ENCODE measurements at places on chromosomes 7 and 10. TPM values are rescaled to one million over a fixed set of nuclear protein-coding genes. Genes with fewer than 3 reads are reported as not detected.

GRCh38 chr7:79709574-79710409 lies 256.3 kb upstream of the MAGI2 start:
- no peak for DNase-seq

CLRN3 gene
- not detected for total RNA-seq

- DNase-seq: peak; percentile 81
These were observed 3.0 kb downstream of the IRF5 start for GRCh38 chr7:128940494-128941322.

ANKMY2 gene
- total RNA-seq: 21.5 TPM

GRCh38 chr10:56316603-56317002 lies 44.5 kb downstream of the ZWINT start:
- DNase-seq: no peak

DNA sequence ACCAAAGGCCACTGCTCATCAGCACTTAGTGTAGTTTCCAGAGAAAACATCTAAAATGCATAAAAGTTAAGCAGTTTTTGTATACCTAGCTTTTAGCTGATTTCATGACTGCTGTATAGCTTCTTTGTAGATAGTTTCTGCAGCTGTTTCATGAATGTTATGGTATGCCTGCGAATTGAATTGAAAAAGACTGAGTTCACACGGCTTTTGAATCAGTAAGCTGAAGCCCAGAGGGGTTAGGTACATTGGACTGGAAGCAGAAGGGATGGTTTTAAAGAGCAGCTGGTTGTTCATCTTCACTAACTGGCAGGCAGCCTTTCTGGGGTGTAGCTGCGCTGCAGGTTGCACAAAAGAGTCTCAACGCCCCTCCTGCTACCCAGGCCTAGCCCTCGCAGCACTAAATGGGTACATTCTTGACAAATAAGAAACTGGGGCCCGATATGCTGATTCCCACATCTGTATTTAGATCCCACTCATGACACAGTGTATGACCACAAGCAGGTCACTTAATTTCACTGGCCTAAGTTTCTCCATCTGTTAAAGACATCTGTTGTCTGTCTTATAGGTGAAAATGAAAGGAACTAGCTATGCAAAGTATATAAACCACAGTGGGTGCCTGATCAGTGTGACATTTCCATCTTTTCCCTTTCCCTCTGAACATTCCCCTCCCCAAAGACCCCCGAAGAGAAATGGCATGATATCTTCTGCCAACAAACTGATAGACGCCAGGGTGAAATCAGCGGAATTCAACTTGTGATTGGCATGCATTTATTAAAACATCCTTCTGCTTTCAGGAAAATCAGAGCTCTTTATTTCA lies 85.9 kb upstream of the AGBL3 start:
- DNase-seq: no peak

All from Right ventricle myocardium superior (tissue), 1 donor.